Right renal cortex interstitium (tissue), 3 donors: ENCODE measurements at places on chromosomes 6 and 20.

- no peak for DNase-seq
Measured at GRCh38 chr6:74073999-74074398, 378.0 kb downstream of the CD109 start.

- no peak for DNase-seq
Measured at GRCh38 chr20:61705386-61706258, 360.1 kb downstream of the TAF4 start.

- no peak for DNase-seq
Measured at GRCh38 chr6:54248994-54249393, 59.2 kb upstream of the TINAG start.

- DNase-seq, result no peak
Measured at GRCh38 chr6:170522565-170523183, 30.4 kb downstream of the PSMB1 start.

GRCh38 chr6:168858926-168859325, 394.7 kb downstream of the THBS2 start:
- DNase-seq, result no peak

DNA sequence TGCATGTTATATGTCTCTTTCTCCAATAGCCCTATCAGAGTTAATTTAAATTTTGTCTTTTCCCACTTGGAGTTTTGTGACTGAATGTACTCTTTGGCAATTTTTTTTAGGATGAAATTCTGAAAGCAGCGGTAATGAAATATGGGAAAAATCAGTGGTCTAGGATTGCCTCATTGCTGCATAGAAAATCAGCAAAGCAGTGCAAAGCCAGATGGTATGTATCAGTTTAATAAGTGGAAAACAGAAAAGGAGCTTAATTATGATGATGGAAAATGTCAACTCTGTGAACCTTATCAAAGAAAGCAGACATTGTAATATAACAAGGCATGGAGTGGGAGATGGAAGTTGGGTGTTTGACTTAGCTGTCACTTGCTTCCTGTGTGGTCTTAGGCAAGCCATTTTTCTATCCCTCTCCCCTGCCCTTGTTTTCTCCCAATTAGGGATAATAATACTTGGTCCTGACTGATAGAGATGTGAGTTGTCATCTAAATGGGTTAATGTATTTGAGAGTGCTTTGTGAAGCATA, 2.7 kb downstream of the CDC5L start:
- peak; percentile 12 for DNase-seq

DNA sequence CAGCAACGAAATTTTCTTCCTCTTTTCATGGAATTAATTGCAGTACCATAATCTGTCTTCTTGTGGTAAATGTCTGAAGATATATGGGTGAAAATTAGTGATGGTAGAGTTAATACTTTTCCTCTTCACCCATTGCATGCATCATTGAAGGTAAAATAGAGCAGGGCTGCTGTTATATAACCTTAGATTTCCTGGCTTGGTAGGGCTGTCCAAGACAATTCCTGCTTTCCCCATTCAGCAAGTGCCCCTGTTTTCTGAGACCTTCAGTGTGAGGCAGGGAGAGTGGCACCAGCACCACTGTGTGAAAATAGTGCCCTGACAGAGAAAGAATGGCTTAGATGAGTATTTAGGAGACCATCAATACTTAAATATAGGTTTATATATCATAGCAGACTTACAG, 202.0 kb downstream of the ZFAND3 start:
- no peak for DNase-seq

- no peak for DNase-seq
Measured at GRCh38 chr6:22965889-22966288, 396.5 kb downstream of the HDGFL1 start.

DNA sequence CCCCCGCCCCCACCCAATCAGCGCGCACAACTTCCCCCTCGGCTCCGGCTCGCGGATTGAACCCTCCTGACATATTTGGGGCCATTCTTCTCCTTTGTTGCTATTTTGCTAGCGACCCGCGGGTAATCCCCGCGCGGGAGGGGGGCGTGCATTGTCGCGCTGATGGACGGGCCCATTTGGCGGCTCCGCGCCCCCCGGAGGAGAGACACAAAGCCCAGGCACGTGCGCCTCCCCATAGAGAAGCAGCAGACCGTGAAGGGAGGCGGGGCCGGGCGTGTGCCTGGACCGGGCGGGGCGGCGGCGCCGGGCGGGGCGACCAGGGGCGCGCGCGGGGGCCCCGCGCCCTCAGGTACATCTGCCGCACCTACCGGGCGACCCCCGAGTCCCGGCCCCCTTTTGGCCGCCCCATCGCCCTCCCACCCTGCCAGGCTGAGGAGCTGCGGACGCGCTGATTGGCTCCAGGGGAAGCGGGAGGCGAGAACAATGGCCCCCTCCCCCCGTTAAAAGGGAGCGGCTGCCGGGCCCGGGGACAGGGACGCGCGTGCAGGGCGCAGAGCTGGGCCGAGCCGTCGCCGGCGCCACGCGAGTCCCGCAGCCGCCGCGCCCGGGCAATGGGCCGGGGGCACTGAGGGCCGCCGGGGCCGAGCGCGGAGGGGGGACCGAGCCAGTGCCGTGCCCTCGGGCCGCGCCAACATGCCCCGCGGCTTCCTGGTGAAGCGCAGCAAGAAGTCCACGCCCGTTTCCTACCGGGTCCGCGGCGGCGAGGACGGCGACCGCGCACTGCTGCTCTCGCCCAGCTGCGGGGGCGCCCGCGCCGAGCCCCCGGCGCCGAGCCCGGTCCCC, at the start of gene INSM1:
INSM1 (plus strand) TSS at position 530 of the 843 bp plus-strand sequence; CDS start at position 694, 164 bp downstream.
- no peak for DNase-seq

DNA sequence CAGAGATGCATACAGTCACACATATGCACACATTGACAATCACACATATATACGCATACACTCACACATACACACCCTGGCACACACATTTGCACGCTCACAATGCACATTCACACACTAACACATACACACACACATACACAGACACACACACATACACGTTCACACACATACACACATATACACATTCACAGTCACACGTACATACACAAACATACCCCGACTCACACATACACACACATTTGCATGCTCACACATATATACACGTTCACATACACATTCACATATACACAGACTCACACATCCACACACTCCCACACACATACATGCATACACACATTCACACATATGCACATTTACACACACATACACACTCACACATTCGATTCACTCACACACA, 366.8 kb upstream of the ID4 start:
- no peak for DNase-seq

DNA sequence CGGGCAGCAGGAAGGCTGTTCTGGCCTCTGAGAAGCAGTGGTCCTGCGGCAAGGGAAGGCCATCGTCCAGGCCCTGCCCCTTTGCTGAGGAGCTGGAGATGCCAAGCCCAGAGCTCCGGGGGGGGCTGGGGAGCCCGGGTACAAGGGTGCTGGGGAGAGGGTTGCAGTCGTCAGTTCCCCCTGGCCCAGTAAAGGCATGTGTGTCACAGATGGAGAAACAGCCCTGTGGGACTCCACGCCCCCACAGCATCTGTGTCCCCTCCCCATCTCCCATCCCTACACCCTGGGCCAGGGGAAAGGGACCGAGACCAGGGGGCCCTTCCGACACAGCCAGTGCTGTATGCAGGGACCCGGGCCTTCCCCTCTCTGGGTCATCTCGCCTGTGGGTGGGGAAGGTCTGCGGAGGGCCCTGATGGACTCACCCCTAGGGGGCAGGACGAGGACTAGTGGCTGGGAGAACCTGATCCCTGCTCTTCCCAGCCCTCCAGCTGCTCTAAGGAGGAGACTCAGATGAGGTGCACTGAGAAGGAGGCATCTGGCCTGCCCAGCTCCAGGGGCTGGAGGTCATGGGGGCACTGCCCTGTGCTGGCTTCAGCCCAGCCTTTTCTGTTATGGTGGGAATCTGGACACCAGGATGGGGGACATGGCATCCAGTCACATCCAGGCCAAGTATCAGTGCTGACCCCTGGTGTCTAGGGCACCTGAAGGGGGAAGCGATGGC, 609 bp downstream of the MYL9 start:
- no peak for DNase-seq

DNA sequence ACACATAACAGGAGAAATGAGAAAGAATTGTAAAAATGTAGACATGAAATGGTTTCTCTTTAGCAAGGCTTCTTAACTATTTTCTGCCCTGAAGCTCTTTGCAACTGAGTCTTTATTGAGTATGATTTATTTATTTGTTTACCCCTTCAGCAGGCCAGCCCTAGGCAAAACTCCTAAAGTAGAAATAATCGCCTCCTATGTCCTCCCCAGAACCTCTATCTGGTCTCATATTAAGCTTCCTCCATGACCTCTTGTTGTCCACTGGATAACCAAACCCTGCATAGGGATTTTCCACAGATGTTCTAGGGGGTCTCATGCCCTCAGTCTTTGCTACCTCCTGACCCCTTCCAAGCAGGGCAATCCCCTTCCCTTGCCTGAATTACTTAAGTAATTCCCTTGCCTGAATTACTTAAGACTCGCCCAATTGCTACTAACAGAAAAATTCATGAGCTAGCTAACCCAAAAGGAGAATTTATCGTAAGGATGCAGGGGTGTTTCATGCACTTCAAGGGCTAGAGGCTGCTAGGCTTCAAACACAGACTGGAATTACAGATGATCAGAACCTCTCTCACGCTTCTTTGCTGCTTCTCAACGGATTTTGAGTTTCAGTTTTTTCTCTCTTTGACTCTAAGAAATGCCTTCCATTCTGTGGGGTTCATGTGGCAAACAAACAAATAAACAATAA, 425.9 kb upstream of the RNF217 start:
- DNase-seq, result no peak

- DNase-seq, result no peak
Measured at GRCh38 chr20:11130554-11131166, 456.9 kb upstream of the JAG1 start.

GRCh38 chr6:16130932-16131387, 2.1 kb downstream of the MYLIP start:
- DNase-seq, result peak; percentile 64

- DNase-seq, result peak; percentile 88
Measured at GRCh38 chr6:121334299-121335086, at the start of gene TBC1D32. TSS of gene TBC1D32 (minus strand) at chr6:121334480. CDS start at chr6:121334430, 50 bp downstream.

GRCh38 chr6:68728159-68728979, 93.3 kb downstream of the ADGRB3 start:
- DNase-seq, result no peak

DNA sequence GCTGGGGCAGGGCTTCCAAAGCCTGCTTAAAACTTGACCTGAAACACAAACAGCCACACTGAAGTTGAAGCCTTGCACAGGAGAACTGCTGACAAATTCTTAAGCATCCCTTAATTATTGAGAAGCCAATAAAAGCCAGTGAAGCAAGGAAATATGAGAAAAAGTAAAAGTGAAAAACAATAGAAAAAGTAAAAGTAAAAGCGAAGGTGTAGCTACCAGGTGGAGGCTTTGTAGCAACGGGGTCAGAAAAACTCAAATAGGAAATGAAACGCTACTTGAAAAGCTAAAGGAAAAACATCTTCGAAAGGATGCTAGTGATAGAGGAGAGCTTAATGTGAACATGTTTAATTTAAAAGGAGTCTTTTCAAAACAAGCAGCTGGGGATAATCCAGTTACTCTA, 97.4 kb downstream of the IRF4 start:
- no peak for DNase-seq

- DNase-seq, result no peak
Measured at GRCh38 chr6:149342525-149342924, 25.0 kb downstream of the TAB2 start.

- no peak for DNase-seq
Measured at GRCh38 chr20:21503345-21503744, 10.5 kb downstream of the NKX2-2 start.

DNA sequence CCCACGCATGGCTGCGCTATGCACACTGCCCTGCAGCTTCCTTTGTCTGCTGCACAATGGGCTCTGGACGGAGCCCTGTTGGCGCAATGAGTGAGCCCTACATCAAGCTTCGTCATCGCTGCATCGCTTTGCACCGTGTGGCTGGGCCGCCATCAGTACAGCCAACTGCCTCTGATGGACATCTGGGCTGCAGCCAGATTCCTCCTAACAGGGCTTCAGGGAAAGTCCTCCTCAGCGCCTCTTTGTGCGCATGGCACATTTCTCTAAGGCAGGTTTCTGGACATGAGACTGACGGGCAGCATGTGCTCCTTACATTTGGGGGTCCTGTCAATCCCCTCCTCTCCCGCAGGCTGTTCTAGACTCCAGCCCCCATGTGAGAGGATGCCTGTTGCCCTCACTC, 29.7 kb upstream of the ANGPT4 start:
- DNase-seq, result no peak

- DNase-seq, result no peak
Measured at GRCh38 chr6:137095651-137096238, 51.0 kb upstream of the IL20RA start.

DNA sequence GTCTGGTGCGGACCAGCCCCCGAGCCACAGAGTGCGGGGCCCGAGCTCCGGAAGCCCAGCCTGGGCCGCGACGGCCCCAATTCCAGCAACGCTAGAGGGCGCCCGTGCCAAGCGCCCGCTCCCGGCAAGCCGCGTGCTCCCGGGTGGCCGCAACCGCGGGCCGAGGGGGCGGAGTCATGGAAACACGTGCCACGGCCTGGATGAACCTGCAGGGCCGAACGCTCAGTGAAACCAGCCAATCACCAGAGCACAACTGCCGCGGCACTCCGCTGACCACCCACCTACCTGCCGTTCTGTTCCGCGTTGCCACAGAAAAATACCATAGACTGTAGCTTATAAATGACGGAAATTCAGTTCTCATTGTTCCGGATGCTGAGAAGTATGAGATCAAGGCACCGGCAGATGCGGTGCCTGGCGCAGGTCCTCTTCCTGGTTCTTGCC, 85.7 kb upstream of the FOXC1 start:
- peak; percentile 64 for DNase-seq
